ENCODE measurements at places on chromosomes 5 and 9.

GRCh38 chr5:171426266-171426665 lies 6.8 kb downstream of the FGF18 start:
- no peaks in the 10 kb centered on the region for H3K36me3 ChIP-seq
- no peaks in the 10 kb centered on the region for H3K4me1 ChIP-seq
- DNase-seq: no peak
- H3K27me3 ChIP-seq: no peaks in the 10 kb centered on the region
- H3K4me3 ChIP-seq: no peak overlapping the region

DNA sequence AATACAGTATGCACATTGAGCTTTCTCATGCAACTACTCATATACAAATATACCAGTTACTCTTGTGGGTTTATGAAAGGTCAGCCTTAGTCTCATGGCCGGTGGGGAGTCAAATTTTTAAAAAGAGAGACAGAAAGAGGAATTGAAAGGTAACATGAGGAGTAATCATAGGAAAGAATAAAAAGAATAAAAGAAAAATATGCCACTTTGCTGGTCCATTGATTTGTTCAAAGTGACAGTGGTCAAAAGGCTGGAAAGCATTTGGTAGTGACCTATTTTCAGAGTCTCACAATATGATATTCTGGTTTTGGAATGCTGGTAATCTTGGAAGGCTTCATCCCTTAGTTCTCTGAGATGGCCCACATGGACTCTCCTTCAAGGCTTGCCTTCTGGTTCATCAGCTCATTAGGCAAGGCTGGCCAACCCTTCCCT lies 67.0 kb downstream of the ZNF366 start:
- H3K4me1 ChIP-seq: no peaks in the 10 kb centered on the region
- no peaks in the 10 kb centered on the region for H3K36me3 ChIP-seq
- DNase-seq: no peak
- H3K27me3 ChIP-seq: no peaks in the 10 kb centered on the region
- H3K27ac ChIP-seq: no peak overlapping the region

- H3K27me3 ChIP-seq: no peaks in the 10 kb centered on the region
- DNase-seq: no peak
- no peak overlapping the region for H3K27ac ChIP-seq
- H3K4me3 ChIP-seq: no peak overlapping the region
- no peaks in the 10 kb centered on the region for H3K4me1 ChIP-seq
- no peaks in the 10 kb centered on the region for H3K36me3 ChIP-seq
Measured at GRCh38 chr5:180600554-180601041, 9.3 kb upstream of the SCGB3A1 start.

DNA sequence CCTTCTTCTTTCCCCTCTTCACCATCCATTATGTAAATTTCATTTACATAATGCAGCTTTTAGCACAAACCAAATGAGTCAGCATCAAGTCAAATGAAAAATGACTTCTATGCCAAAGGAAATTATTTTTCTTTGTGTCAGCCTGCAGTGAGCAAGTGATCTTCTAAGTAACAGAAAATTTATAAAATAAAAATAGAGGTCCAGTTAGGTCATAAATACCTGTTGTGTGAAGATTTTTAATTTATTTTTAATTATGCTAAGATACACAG lies 16.7 kb upstream of the THG1L start:
- DNase-seq: no peak
- no peaks in the 10 kb centered on the region for H3K4me1 ChIP-seq
- no peaks in the 10 kb centered on the region for H3K36me3 ChIP-seq
- H3K4me3 ChIP-seq: no peak overlapping the region
- H3K27me3 ChIP-seq: no peaks in the 10 kb centered on the region

DNA sequence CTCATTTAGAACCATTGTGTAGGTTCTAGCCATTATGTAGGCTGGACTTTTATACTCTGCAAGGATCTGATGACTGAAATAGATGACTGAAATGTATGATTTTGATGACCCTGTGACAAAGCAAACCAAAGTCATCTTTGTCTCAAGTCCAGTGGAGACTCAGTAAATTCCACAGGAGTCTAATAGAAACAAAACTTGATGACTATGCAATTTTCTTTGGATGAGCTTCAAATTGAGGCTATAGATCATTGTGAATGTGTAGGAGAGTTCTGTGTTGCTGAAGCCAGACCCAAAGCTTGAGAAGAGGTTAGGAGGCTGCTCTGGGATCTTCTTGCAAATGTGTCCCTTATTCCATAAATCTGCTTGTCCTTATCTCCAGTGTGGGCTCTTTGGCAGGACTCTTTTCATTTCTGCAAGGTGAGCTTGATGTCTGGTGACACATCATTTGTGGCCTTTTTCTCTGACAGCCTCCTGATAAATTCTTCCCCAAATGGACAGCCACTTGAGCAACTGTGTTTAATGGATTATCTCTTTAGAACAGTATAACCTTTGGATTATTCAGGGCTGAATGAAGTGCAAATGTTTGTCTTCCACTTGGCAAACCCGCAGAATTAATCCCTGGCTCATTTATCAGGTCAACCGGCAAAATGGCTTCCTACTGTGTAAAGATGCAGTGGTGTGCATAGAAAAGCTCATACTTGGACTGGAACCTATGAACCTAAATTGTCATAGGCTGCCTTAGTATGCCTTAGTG lies 235.1 kb upstream of the ANKH start:
- DNase-seq: no peak
- no peak overlapping the region for H3K4me3 ChIP-seq
- no peaks in the 10 kb centered on the region for H3K27me3 ChIP-seq
- H3K4me1 ChIP-seq: no peaks in the 10 kb centered on the region
- no peaks in the 10 kb centered on the region for H3K36me3 ChIP-seq

- H3K4me3 ChIP-seq: no peak overlapping the region
- no peaks in the 10 kb centered on the region for H3K36me3 ChIP-seq
- no peaks in the 10 kb centered on the region for H3K27me3 ChIP-seq
- H3K4me1 ChIP-seq: no peaks in the 10 kb centered on the region
Measured at GRCh38 chr5:178074266-178074952, 38.9 kb upstream of the N4BP3 start.

DNA sequence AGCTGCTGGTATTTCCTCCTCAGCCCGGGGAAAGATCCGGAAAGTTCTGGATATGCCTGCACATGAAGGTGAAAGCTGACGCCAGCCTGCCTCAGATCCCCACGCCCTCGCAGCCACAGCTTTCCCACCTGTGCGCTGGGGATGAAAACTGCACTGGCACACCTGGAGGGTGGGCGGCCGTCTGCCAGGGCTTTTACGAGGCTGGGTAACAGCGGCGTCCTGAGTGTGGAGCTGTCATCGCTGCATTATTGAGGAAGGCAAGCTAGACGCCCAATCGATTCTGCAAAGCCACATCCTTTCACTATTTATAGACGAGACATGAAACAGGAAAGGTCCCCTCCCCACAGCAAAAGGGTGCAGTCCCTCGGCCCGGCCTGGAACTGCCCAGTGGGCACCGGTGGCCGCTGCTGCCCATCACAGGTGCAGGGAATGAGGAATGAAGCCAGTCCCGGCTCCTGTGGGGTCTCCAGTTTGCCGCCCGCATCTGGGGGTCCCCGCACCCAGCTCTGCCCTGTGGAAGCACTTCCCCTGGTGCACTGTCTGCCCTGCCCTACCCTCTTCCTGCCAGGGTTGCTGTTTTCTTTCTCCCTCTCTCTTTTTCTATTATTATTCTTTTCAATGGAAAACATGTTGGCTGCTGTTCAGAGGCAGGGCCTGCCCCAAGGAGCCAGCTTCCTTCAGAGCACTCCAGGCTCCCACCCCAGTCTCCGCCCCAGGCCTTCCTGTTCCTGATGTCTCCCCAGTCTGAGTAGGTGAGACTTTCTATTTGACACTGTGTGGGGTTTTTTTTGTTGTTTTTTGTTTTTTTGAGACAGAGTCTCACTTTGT lies 7.0 kb downstream of the NOTCH1 start:
- DNase-seq: peak; percentile 71
- H3K27me3 ChIP-seq: no peaks in the 10 kb centered on the region
- peak overlapping the region; percentile 65 for H3K4me3 ChIP-seq
- H3K36me3 ChIP-seq: no peaks in the 10 kb centered on the region
- H3K4me1 ChIP-seq: peaks cover 62% of the 10 kb centered on the region

GRCh38 chr9:98742325-98743280 lies 33.9 kb upstream of the GABBR2 start:
- no peaks in the 10 kb centered on the region for H3K36me3 ChIP-seq
- H3K27ac ChIP-seq: no peak overlapping the region
- no peaks in the 10 kb centered on the region for H3K27me3 ChIP-seq
- no peak for DNase-seq
- H3K4me3 ChIP-seq: no peak overlapping the region
- no peaks in the 10 kb centered on the region for H3K4me1 ChIP-seq

DNA sequence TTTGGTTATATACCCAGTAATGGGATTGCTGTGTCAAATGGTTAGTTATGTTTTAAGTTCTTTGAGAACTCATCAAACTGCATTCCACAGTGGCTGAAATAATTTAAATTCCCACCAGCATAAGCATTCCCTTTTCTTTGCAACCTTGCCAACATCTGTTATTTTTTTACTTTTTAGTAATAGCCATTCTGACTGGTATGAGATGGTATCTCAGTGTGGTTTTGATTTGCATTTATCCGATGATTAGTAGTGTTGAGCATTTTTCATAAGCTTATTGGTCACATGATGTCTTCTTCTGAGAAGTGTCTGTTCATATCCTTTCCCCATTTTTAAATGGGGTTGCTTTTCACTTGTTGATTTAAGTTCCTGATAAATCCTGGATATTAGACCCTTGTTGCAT lies 435.7 kb upstream of the RIOK2 start:
- no peak overlapping the region for H3K4me3 ChIP-seq
- no peak for DNase-seq
- H3K27me3 ChIP-seq: no peaks in the 10 kb centered on the region
- no peaks in the 10 kb centered on the region for H3K36me3 ChIP-seq
- H3K4me1 ChIP-seq: no peaks in the 10 kb centered on the region
- H3K27ac ChIP-seq: no peak overlapping the region

GRCh38 chr5:56406838-56407237 lies 173.7 kb upstream of the ANKRD55 start:
- no peak for DNase-seq
- H3K27me3 ChIP-seq: no peaks in the 10 kb centered on the region
- no peak overlapping the region for H3K4me3 ChIP-seq
- no peaks in the 10 kb centered on the region for H3K36me3 ChIP-seq

DNA sequence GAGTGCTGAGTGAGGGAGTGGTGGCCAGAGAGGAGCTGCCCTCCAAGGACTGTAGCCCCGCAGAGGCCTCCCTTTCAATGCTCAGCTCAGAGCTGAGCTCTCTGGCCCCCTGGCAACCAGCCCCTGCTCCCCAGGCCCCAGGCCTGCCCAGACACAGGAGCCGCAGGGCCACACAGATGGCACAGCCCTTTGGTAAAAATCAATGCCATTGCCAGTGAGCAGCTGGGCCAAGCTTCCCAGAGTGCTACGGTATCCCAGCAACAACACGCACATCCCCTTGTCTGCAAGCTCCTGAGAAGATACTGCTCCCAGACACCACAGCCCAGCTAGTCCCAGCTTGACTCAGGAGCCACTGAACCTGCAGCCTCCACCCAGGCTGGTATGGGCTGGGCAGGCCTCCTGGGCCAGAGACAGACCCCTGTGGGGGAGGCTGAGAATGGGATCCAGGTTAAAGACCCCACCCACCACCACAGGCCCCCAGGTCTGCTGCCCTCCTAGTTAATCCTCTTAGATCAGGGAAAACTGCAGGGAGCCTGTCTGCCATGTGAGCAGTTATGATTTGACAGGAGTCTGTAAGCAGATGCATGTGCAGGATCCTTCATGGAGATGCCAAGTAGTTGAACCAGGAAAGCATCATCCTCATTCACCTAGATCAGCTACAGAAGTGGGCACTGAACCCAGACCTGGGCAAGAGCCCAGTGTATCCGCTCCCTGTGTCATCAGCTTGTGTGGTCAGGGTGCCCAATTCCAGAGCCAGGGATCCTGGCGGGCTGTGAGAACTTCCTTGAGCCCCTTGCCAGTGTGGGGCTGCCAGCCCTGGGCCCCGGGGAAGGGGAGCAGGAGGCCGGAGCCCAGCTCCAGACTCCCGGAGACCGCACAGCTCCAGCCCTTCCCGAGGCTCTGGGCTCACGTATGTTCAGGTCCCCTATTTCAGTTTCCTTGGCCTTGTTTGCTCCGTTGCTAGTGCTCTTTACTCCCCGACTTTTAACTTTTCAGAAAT lies 26.7 kb upstream of the ADAMTS2 start:
- DNase-seq: no peak
- no peak overlapping the region for H3K4me3 ChIP-seq
- no peaks in the 10 kb centered on the region for H3K27me3 ChIP-seq
- H3K27ac ChIP-seq: no peak overlapping the region
- H3K4me1 ChIP-seq: no peaks in the 10 kb centered on the region
- H3K36me3 ChIP-seq: no peaks in the 10 kb centered on the region

GRCh38 chr9:69672596-69673310 lies 582 bp upstream of the APBA1 start:
- peaks cover 5% of the 10 kb centered on the region for H3K4me1 ChIP-seq
- H3K4me3 ChIP-seq: peak overlapping the region; percentile 84
- H3K27ac ChIP-seq: no peak overlapping the region

GRCh38 chr5:33423018-33423630 lies 17.6 kb upstream of the TARS1 start:
- no peaks in the 10 kb centered on the region for H3K27me3 ChIP-seq
- H3K4me3 ChIP-seq: no peak overlapping the region
- DNase-seq: no peak
- H3K36me3 ChIP-seq: no peaks in the 10 kb centered on the region

DNA sequence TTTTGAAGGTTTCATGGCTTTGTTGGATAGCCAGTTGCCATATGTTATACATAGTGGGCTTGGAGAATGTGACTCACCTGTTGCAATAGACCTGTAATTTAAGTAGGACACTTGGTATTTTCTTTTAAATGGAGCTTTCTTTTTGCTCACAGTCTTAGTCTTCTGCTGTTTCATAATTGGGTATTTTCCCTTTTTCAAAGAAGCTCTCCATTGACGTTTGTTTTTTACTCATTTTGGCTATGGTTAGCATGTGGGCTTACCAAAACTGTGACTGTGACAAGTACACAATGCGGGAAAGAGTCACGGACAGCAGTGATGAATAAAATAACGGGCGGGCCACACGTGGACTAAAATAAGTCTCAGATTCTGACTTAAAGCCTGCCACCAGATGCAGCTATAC lies 23.2 kb upstream of the RNF20 start:
- DNase-seq: no peak
- H3K27me3 ChIP-seq: no peaks in the 10 kb centered on the region
- no peaks in the 10 kb centered on the region for H3K4me1 ChIP-seq
- H3K27ac ChIP-seq: no peak overlapping the region
- no peaks in the 10 kb centered on the region for H3K36me3 ChIP-seq

- H3K4me1 ChIP-seq: no peaks in the 10 kb centered on the region
- no peaks in the 10 kb centered on the region for H3K27me3 ChIP-seq
- DNase-seq: no peak
- no peak overlapping the region for H3K27ac ChIP-seq
- no peak overlapping the region for H3K4me3 ChIP-seq
- no peaks in the 10 kb centered on the region for H3K36me3 ChIP-seq
Measured at GRCh38 chr9:1514776-1515363, 464.7 kb downstream of the DMRT2 start.

Measured in naive thymus-derived CD4-positive, alpha-beta T cell (primary cell).